ENCODE measurements at places on chromosomes 16 and 17. TPM values are rescaled to one million over a fixed set of nuclear protein-coding genes. Genes with fewer than 3 reads are reported as not detected.

Gene ABAT
- polyA plus RNA-seq: 17.6 TPM

Gene CTF1
- 13.5 TPM for polyA plus RNA-seq

Gene RAMP2
- polyA plus RNA-seq: 82.0 TPM

Gene KRT39
- not detected for polyA plus RNA-seq

Gene PDILT
- polyA plus RNA-seq: not detected

Gene SNAI3
- polyA plus RNA-seq: 4.4 TPM

Gene ATMIN
- polyA plus RNA-seq: 6.4 TPM

Gene TBC1D26
- not detected for polyA plus RNA-seq

DNA sequence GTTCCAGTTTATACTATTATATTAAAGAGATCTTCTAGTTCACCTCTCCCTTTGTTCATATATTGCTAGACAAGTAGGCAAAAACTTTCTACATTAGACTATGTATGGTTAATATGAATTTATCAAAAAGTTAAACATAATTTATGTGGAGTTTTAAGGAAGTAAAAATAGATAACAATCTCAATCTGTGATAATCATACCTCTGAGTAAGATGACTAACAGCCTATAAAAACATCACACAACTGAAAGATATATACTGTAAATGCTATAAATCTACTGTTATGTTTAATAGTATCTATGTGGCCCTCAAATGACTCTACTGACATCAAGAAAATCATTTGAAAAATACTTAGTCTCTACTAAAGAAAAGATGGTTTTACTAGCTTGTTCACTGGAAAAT lies 37.1 kb downstream of the AP1G1 start:
- DNase-seq: no peak

GRCh38 chr17:34572483-34572882 lies 6.9 kb upstream of the TMEM132E start:
- no peak for DNase-seq

DNA sequence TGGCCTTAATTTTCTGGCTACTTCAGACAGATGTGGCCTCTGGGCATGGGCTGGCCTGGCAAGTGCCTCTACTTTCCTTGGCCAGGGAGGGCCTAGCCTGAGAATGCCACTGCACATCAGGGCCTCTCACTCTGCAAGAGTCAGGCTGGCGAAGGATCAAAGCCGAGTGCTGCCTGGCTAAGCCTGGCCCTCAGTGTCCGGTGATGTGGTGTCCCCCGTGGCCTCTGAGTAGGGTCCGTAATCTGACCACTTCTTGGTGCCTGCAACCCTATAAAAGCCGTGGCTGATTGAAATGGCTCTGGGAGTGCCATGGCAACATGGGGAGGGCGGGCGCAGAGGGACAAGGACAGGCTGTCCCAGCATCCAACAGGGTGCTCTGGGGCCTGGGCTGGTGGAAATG lies 30.2 kb downstream of the TBX4 start:
- DNase-seq: no peak

DNA sequence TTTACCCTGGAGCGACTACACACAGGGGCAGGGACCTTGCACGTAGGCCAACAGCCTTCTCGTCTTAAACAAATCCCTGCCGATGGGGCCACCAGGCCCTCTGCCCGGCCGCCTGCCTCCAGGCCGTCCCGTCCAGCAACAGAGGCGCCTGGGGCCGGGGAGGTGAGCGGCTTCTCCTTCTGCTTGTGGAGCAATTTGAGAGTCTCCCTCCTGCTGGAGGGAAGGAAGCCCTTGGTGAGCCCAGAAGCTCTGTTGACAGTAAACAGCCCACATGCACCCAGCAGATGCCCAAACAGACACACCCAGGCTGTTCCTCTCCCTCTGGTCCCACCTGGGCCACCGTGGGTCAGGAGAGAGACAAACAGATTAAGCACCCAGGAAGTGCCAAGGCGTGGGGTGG lies 8.1 kb downstream of the SLC43A2 start:
- DNase-seq: no peak

- DNase-seq: no peak
These were observed 411.0 kb downstream of the CPPED1 start for GRCh38 chr16:12392585-12393091.

DNA sequence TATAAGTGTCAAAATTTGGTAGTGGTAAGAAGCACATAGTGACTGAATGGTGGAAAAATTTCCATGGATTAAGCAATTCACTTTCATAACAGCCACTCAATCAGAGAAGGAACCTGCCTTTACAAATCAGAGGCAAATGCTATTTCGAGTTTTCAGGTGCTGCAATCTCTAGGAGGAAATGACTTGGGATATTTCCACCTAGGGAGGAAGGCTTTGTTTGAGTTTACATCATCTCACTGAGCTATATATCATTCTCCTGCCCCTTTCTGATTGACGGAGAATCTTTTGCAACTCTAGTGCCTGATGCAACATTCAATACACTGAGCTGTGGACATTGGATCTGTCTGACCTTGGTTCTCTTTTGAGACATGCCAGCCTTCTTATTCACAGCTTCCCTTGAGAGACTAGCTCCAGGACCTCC lies 26.3 kb downstream of the MARCHF10 start:
- no peak for DNase-seq

DNA sequence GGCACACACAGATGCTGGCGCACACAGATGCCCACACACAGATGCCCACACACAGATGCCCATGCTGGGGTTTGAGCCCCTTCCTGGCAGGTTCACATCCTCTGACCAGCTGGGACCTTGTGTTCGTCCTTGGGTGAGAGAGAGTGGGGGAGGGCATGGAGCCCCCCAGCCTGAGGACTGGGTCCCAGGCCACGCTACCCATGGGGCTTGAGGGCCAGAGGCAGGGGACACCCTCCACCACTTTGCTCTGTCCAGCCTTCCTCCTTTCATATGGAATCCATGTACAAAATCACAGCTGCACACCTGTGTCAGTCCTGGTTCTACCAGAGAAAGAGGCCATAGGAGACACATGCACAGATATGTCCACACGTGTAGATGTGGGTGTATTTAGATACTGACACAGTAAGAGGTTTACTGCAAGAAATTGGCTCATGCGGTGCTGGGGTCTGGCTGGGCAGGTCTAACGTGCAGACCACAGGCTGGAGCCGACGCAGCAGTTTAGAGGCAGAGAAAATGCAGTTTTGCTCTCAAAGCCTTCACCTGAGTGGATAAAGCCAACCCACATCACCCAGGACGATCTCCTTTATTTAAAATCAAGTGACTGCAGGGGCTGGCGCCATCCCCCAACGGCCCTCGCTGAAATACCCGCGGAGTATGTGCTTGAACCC lies 10.8 kb downstream of the SLC22A31 start:
- DNase-seq: no peak

GRCh38 chr16:66476328-66477027 lies 49.4 kb downstream of the BEAN1 start:
- DNase-seq: no peak

DNA sequence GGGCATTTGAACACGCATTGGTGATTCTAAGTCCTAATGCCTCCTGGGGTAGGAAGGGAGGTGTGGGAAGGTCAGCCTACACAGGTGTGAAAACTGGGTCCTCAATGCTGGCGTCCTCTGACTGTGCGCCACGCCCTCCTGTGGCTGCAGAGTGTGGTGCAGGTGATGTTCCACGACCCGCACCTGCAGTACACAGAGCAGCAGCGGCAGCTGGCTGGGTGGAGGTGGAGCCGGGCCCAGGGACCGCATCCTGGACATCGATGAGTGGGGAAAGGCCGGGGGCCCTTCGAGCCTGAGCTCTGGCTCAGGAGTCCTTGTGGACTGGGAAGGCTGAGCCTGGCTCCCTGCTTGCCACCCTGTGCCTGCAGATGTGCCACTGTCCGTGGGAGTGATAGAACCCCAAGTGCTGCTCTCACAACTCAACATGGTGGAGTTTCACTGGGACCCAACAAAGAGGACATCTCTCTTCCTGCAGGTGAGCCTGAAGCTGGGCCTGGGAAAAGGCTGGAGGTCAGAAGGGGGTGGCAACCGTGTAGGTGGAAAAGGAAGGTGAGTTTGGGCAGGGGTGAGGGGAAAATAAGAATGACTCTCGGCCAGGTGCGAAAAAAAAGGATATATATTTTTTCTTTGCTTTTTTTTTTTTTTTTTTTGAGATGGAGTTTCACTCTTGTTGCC lies 14.0 kb upstream of the STAC2 start:
- no peak for DNase-seq

GRCh38 chr16:86725401-86725800 lies 147.1 kb downstream of the FOXL1 start:
- no peak for DNase-seq

DNA sequence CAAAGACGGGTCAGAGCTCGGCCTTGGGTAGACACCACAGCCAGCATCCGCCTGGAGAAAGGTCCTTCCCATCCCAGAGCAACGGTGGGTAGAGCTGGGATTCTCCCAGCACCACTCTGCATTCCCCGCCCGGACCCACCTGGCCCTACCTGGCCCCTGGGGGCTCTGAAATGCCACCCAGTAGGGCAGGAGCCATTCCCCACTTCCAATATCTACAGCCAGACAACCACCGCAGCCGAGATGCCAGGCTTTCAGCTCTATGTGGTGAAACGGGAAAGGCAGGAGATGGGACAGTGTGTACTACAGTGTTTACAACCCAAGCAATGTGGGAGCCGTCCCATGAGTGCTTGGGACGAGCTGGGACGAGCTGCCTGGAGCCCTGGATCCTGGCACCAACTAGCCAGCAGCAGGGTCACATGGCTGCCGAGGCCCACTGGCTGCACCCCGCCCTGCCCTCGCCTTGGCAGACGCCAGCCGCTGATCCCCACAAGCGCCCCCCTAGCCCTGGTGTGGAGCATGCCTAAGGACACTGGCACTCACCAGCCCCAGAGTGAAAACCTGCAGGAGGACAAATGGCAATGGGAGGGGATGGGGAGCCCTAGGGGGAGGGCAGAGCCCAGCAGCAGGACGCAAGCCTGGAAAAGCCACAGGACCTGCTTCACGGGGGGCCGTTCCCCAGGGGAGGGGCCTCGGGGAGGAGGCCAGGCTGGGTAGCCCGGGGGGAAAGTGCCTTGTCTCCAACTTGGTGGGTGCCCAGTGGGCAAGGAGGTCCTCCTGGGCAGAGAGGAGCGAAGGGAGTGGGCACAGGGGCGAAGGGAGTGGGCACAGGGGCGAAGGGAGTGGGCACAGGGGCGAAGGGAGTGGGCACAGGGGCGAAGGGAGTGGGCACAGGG lies 13.5 kb downstream of the TMC6 start:
- DNase-seq: no peak

GRCh38 chr16:52997922-52998321 lies 54.8 kb downstream of the CHD9NB start:
- DNase-seq: no peak

DNA sequence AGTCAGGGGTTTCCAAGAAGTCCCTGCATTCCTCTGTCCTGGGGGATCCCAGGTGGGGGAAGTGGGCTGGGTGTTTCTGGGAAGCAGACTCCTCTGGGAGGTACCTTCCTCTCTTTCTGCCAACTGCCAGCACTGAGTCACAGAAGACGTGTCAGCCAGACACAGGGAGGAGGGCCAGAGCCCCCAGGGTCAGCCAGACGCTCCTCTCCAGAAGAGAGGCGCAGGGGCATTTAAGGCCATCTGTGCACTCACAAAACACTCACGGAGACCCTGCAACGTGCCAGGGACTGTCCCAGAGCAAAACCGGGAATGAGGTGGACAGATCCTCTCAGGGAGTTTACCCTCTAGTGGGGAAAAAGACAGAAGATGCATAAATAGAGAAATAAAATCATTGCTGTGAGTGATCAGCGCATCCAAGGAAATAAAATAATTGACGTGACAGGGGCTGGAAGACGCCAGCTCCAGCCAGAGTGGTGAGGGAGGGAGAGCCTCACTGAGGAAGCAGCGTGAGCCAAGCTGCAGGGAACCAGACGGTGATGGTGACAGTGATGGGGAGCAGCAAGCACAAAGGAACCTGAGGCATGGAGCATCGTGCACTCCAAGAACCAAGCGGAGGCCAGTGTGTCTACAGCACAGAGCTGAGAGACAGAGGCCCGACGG lies 105.4 kb downstream of the ZNF423 start:
- DNase-seq: no peak

DNA sequence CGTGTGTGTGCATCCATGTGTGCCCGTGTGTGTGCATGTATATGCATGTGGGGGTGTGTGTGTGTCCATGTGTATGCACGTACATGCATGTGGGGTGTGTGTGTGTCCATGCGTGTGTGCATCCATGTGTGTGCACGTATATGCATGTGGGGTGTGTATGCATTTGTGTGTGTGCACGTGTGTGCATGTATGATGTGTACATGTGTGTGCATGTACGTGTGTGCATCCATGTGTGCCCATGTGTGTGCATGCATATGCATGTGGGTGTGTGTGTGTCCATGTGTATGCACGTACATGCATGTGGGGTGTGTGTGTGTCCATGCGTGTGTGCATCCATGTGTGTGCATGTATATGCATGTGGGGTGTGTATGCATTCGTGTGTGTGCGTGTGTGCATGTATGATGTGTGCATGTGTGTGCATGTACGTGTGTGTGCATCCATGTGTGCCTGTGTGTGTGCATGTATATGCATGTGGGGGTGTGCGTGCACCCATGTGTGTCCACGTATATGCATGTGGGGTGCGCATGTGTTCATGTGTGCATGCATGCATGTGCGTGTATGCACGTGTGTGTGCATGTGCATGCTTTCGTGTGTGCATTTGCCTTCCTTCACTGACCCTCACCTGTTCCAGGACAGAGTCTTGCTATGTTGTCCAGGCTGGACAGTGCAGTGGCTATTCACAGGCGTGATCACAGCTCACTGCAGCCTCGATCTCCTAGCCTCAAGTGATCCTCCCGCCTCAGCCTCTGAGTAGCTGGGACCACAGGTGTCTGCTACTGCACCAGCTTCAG lies 129.6 kb upstream of the TNRC6C start:
- DNase-seq: no peak
